ENCODE measurements at places on chromosomes 6 and 20.

DNA sequence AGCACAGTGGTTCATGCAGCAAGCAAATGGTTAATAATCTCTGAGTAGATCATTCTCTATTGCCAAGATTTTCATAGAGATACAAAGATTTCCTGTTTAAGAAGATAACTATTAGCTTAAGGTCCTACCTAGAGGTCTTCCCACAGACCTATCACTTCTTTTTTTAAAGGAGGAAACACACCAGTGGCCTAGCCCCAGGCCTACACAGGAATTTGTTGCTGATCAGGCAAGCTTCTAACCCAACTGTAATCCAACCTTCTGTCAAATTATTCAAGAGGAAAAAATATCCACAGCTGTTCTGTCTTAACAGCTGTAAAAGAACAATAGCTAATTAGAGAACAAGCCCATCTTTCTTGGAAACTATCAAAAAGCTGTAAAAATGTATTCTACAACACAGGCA is 332.8 kb downstream of the BTBD9 start:
- DNase-seq, result no peak

- no peak for DNase-seq
These were observed 48.5 kb downstream of the FYN start for GRCh38 chr6:111824608-111825337.

DNA sequence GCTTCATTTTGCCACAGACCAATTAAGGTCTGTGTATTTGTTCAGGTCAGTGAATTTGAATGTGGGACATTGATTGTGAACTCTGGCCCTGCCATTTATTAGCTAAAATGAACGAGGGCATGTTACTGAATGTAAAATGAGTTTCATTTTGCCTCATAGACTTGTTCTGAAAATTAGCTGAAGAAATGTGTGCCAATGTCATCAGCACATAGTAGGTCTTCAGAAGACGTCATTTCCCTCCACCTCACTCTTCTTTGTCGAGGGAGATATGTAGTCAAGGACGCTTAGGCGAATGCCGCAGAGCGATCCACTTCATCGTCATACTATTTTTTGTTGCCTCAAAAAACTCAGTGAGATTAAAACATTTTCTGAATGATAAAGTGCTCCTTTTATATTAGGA is 291.7 kb downstream of the SMOC2 start:
- DNase-seq, result no peak

GRCh38 chr20:56690531-56691175 is 61.5 kb downstream of the TFAP2C start:
- DNase-seq, result no peak

- peak; percentile 48 for DNase-seq
These were observed 16.1 kb upstream of the ZNF217 start for GRCh38 chr20:53609491-53610445.

All from stimulated activated CD4-positive, alpha-beta T cell treated with anti-CD3 and anti-CD28 coated beads, Interleukin-15, amount 100 ng/mL, for 1 hour (primary cell).